B cell (primary cell): ENCODE measurements at places on chromosomes 6 and 20. TPM values are rescaled to one million over a fixed set of nuclear protein-coding genes. Genes with fewer than 3 reads are reported as not detected.

The OR2B6 gene
- total RNA-seq: not detected in 2 replicates

The THEMIS gene
- total RNA-seq: 0.30 TPM in 1 of 2 replicates, not detected in the other

The CRIP3 gene
- 25.8 and 27.9 TPM in 2 replicates for total RNA-seq

The SAMD3 gene
- total RNA-seq: 0.57 and 2.5 TPM in 2 replicates

DNA sequence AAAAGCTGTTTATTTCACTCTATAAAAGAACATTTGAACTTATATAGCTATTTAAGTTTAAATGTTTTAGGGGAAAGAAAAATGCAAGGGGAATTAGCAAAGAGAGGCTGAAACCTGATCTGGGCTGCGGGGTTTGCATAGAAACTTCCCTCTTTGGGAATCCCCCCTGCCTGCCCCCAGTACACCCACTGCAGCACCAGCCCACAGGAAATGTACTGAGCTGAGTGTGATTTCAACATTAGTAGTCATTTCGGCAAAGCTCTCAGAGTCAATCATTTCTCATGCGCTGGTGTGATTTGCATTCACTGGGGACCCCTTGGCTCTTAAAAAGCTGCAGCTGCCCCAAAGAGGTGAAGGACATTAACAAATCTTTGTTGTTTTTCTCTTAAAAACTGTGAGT, 859.4 kb downstream of the MAFB start:
- peak overlapping the region; percentile 10 for H3K4me3 ChIP-seq
- peak overlapping the region; percentile 42 for H3K27ac ChIP-seq
- DNase-seq: peak; percentile 54
- no peaks in the 10 kb centered on the region for H3K36me3 ChIP-seq
- peaks cover 44% of the 10 kb centered on the region for H3K4me1 ChIP-seq
- H3K27me3 ChIP-seq: no peaks in the 10 kb centered on the region

GRCh38 chr20:32062776-32063170, 10.7 kb downstream of the HCK start:
- no peak overlapping the region for H3K27ac ChIP-seq
- H3K27me3 ChIP-seq: no peaks in the 10 kb centered on the region
- peak; percentile 33 for DNase-seq
- peak overlapping the region; percentile 52 for H3K4me3 ChIP-seq
- peaks cover 1% of the 10 kb centered on the region for H3K36me3 ChIP-seq

DNA sequence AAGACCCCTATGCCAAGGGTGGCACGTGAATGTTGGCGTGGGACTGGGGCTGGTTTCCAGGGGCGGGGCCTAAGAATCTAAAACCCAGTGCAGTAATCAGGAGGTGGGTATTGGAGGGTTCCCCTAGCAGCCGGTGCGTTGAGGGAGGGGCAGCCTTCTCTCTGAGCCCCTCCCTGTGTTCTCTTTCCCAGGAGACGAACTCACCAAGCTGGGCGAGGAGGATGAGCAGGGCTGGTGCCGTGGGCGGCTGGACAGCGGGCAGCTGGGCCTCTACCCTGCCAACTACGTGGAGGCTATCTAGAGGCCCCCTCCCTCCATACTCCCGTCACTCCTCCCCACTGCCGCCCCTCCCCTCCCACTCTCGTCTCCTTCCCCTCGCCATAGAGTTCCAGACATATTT, 23.9 kb downstream of the SPDEF start:
- no peak overlapping the region for H3K27ac ChIP-seq
- no peaks in the 10 kb centered on the region for H3K27me3 ChIP-seq
- H3K36me3 ChIP-seq: no peaks in the 10 kb centered on the region

DNA sequence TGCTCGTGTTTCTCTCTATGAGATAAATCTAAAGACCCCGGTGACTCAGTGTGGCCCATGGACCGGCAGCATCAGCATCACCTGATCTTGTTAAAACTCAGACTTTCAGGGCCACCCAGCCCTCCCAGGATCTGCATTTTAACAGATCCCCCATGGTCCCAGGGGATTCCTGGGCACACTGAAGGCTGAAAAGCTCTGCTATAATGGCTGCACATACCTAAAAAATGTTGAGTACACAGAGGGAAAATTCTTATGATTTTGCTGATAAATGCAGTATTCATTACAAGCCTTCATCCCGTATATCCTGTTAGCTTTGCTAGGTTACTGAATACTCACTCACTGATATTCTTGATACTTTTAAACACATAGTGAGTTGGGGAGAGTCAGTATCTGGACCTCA, 200.5 kb downstream of the MYLK4 start:
- H3K27me3 ChIP-seq: peaks cover 20% of the 10 kb centered on the region
- H3K27ac ChIP-seq: no peak overlapping the region
- no peaks in the 10 kb centered on the region for H3K4me1 ChIP-seq
- no peaks in the 10 kb centered on the region for H3K36me3 ChIP-seq

DNA sequence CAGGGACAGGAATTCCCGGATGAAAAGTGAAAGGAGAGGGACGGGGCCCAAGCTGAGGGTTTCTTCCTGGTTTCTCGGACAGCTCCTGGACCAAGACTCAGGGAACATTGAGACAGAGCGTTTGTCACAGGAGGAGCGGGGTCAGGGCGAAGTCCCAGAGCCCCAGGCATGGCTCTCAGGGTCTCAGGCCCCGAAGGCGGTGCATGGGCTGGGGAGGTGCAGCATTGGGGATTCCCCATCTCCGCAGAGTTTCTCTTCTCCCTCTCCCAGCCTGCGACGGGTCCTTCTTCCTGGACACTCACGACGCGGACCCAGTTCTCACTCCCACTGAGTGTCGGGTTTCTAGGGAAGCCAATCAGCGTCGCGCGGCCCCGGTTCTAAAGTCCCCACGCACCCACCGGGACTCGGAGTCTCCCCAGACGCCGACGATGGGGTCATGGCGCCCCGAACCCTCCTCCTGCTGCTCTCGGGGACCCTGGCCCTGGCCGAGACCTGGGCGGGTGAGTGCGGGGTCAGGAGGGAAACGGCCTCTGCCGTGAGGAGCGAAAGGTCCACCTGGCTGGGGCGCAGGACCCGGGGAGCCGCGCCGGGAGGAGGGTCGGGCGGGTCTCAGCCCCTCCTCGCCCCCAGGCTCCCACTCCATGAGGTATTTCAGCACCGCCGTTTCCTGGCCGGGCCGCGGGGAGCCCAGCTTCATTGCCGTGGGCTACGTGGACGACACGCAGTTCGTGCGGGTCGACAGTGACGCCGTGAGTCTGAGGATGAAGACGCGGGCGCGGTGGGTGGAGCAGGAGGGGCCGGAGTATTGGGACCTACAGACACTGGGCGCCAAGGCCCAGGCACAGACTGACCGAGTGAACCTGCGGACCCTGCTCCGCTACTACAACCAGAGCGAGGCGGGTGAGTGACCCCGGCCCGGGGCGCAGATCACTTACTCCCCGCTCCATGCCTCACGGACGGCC, 54.6 kb upstream of the POLR1H start:
- peak; percentile 53 for DNase-seq
- H3K4me1 ChIP-seq: peaks cover 19% of the 10 kb centered on the region
- no peak overlapping the region for H3K27ac ChIP-seq
- H3K36me3 ChIP-seq: no peaks in the 10 kb centered on the region
- H3K4me3 ChIP-seq: peak overlapping the region; percentile 69

GRCh38 chr6:42374018-42374669, 77.6 kb downstream of the TRERF1 start:
- H3K27me3 ChIP-seq: no peaks in the 10 kb centered on the region
- H3K27ac ChIP-seq: no peak overlapping the region
- peaks cover 22% of the 10 kb centered on the region for H3K4me1 ChIP-seq
- no peak for DNase-seq
- H3K36me3 ChIP-seq: no peaks in the 10 kb centered on the region
- H3K4me3 ChIP-seq: no peak overlapping the region

DNA sequence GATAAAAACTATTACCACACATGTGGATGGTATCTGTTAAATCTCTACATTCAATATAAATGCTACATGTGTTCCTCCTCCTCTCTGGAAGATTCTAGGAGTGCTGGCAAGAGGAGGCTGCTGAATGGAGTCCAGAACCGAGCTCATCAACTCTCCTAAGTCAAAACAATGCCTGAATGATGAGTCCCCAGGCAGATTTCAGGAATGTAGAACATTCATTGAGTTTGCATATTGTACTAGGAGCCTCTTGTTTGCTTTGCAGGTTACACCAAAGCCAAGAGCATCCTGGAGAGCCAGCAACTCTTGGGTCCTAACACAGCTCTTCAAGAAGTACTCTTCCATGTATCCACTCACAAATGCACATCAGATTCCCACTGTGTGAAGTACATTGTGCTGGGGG, 117.6 kb upstream of the UST start:
- H3K36me3 ChIP-seq: no peaks in the 10 kb centered on the region
- peaks cover 14% of the 10 kb centered on the region for H3K4me1 ChIP-seq
- no peak for DNase-seq

DNA sequence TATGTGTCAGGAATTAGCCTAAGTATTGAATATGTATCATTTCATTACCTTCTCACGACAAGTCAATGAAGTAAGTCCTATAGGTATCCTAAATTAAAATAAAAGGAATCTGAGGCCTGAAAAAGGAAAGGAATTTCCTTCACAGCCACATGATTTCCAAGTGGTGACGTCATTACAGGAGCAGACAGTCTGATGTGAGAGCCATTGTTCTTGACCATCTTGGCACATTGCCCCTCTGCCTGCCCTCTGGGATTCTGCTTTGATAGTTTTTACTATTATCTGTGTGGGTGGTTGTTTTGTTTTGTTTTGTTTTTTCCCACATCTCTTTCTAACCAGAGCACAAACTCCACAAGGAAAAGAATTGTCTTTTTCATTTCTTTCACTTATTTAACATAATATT, 219.8 kb upstream of the UFL1 start:
- H3K27me3 ChIP-seq: no peaks in the 10 kb centered on the region
- H3K36me3 ChIP-seq: no peaks in the 10 kb centered on the region
- H3K4me3 ChIP-seq: no peak overlapping the region
